Nucleus accumbens (tissue), 56 donors: ENCODE measurements at places on chromosomes 11 and 22.

DNA sequence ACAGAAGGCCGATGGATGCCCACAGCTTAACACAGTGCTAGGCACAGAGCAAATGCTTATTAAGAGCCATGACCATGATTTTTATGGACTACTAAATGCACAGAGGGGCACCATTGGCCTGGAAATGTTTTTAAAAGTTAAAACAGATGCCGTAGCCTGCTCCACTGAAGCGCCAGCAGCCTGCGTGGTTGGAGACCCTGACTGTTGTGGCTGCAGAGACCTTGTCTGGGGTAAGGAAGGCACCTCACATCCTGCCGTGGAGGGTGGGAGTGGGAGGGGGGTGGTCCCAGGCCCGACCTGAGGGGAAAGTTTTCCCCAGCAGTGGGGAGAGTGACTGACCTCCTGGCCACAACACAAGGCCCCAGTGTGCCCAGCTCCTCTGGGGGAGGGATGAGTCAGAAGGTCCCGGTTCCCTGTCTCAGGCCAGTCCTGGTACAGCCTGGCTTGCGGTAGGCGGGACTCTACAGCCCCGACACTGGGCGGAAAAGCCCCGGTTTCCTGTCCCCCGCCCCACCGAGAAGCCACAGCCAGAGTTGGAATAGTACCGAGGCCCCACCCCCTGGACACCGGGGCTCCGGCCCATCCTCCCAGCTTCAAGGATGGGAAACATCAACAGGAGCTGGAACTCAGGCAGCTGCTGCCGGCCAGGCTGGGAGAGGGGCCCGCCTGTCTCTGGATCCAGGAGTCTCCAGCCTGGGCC is 7.0 kb downstream of the CHST1 start:
- peak; percentile 44 for DNase-seq

- peak; percentile 51 for DNase-seq
Observed at GRCh38 chr11:63537293-63538101, 889 bp downstream of the PLAAT4 start.

DNA sequence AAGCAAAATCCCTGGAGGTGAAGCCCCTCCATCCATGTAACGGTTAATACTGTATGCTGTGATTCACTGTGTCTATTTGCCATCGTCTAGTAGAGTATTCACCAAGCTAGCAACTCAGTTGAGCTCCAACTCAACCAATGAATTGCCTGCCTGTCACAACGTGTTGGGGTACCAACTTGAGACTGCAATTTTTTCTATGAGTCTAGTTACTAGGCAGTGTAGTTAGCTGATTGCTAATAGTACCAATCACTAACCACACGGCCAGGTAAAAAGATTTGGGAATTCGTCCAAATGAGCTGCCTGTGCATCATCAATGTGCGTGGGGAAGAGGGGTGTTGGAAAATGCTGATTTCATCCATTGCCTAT is 1.0 kb upstream of the BTG4 start:
- no peak for DNase-seq

GRCh38 chr11:57428643-57429042 is 1.7 kb upstream of the SLC43A3 start:
- DNase-seq, result no peak

- no peak for DNase-seq
Observed at GRCh38 chr11:81098471-81098870, 1635.2 kb downstream of the FAM181B start.

GRCh38 chr11:3878258-3878584 is 22.8 kb downstream of the STIM1 start:
- DNase-seq, result no peak

GRCh38 chr11:78202733-78203167 is 14.0 kb downstream of the USP35 start:
- DNase-seq, result no peak

DNA sequence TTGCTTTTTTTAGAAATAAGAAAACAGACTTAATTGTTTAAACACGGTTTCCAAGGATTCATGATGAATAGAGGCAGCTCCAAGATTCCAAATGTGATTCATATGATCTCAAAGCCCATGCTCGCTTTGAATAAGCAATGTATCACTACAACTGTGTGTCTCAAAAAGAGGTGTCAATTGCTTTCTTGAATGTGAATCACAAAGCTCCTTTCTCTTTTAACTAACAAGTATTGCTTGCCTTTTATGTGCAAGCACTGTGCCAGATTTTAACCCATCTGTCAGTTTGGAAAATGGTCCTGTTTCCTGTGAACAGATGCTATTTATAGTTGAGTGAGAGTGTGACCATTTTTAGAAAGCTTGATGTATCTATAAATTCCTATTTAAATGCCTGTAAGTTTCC is 6.5 kb downstream of the OOSP1 start:
- DNase-seq, result no peak

- DNase-seq, result no peak
Observed at GRCh38 chr11:14248580-14248981, 110.4 kb downstream of the RRAS2 start.

GRCh38 chr11:45321669-45322068 is 35.5 kb upstream of the SYT13 start:
- no peak for DNase-seq

DNA sequence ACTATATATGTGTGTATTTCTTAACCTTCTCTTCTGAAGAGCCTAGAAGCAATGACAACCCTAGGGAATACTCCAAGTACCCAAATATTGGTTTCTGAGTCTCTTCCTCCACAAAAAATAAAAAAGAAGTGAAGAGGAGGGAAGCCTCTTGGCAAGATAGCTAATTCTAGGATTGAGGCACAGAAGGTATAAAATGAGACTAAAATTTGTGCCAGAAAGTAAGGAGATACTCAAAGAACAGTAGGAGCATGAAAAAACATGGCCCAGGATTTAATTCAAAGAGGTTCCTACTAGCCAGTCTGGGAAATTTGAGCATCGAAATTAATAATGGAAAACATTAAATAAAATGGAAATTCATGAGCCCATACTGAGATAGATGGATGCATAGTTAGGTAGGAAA is 112.1 kb downstream of the PAX6 start:
- DNase-seq, result no peak

DNA sequence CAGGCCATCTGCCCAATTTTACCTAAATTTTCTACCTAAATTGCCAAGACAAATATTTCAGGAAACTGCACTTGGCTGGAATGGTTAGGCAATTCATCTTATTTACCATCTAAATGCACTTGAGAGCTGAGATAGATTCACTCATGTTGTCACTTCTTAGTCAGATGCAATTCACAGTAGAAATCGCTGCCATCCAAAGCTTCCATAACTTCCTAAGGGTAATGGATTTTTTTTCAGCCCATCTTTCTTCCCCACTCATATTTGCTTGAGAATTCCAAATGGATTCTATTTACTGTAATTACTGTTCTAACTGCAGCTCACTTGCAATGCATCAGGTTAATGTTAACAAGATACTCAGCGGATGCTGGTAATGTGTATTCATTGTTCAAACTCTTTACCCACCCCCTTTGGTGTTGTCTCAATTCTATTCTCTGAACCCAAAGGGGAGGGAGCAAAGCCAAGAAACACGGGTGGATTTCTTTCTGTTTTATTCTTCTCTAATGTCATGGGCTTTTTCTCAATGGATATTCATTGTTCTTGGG is 96.0 kb downstream of the TENM4 start:
- DNase-seq, result no peak

DNA sequence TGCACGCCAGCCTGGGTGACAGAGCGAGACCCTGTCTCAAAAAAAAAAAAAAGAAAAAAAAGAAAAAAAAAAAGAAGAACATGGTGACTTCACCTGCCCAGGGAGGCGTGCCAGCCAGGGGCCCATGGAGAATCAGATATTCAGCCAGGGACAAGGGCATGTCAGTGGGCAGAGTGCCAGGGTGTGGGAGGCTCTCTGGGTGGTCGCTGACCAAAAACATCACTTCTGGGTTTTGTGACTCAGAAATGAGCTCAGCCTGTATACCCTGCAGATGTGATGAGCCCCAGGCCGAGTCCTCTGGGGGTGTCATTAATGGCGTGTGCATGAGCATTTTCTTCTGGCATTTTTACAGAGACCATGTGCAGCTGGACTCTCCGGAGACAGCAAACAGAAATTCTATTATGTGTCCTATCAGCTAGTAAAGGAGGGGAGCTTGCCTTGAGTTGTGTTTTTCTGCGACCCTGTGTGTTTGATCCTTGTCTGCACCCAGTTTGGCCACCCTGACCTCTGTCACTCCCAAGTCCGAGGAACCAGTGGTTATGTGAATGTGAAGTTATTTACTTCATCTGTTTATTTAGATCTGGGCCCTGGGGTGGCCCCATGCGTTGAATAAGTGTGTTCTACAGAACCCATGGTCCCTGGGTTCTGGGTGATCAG is 53.6 kb downstream of the BCR start:
- no peak for DNase-seq

GRCh38 chr11:118565051-118565450 is 680 bp downstream of the IFT46 start:
- DNase-seq, result no peak

- no peak for DNase-seq
Observed at GRCh38 chr11:30125456-30125855, 105.4 kb upstream of the FSHB start.

- DNase-seq, result no peak
Observed at GRCh38 chr11:2580571-2581001, 119.2 kb downstream of the KCNQ1OT1 start.

- DNase-seq, result no peak
Observed at GRCh38 chr22:30245985-30246813, at the start of gene LIF. Gene LIF (minus strand): TSS chr22:30246759. CDS start chr22:30246695, 64 bp downstream.

DNA sequence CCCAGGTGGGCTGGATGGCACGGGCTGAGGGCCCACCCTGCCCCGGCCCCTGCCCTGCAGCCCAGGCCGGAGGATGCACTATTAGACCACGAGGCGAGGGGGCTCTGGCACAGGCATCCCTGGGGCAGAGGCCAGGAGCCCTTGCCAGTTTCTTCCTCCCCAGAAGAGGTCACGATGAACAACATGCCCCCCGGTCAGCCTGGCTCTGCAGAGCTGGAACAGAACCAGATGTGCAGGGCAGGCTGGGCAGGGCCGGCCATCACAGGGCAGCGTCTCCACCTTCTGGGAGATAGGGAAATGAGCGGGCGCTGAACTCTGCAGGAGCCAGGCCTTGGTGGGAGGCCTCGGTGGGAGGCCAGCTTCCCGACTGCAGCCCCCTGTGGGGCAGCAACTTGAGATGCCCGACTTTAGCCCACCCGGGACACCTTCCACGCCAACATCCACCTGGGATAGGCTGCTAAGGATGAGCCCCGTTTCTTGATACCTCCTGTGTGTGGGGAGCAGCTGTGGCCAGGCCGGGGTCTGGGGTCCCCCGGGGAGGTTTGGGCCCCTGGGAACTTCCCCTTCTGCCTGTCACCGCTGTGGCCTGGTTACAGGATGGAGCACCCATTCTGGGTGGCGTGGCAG is 21.8 kb upstream of the GNB1L start:
- DNase-seq, result no peak

- DNase-seq, result no peak
Observed at GRCh38 chr22:43275545-43276317, 67.4 kb downstream of the SCUBE1 start.

DNA sequence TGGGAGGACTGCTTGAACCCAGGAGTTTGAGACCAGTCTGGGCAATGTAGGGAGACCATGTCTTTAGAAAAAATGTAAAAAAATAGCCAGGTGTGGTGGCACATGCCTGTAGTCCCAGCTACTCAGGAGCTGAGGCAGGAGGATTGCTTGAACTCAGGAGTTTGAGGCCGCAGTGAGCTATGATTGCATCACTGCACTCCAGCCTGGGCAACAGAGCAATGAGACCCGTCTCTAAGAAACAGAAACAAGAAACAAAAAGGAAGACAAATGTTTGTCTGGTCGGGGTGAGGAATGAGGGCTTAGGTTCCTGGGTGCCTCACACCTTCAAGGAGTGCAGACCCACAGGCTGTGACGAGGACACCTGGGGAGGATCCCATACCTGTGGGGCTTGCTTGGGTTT is 191.9 kb downstream of the CEP164 start:
- no peak for DNase-seq

- DNase-seq, result no peak
Observed at GRCh38 chr11:127859941-127860354, 727.4 kb downstream of the ETS1 start.

DNA sequence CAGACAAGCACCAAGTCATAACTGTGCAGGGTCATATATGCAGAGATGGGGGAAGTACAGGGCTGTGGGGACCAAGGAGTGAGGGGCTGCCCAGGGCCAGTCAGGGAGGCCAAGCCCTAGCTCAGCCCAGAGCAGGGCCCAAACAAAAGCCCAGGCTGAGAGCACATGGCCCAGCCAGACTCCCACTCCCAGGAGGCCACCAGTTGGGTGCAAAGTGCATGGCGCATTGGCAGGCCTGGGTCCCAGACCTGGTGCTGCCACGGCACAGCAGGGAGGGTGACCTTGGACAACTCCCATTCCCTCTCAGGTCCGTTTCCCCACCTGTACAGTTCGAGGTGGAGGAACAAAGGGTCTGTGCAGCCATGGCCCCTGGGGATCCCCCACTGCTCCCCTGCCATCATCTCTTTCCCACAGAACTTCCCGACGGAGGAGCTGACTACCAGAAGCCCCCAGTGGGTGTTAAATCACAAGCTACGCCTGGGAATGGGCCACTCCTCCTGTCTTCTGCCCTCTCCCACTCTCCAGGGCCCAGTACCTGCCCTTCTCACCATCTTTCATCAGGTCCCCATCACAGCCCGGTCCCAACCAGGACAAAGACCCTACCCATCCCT is 608 bp downstream of the NIPSNAP1 start:
- DNase-seq, result no peak

GRCh38 chr11:3220101-3220500 is 1.5 kb upstream of the MRGPRG start:
- DNase-seq, result no peak

DNA sequence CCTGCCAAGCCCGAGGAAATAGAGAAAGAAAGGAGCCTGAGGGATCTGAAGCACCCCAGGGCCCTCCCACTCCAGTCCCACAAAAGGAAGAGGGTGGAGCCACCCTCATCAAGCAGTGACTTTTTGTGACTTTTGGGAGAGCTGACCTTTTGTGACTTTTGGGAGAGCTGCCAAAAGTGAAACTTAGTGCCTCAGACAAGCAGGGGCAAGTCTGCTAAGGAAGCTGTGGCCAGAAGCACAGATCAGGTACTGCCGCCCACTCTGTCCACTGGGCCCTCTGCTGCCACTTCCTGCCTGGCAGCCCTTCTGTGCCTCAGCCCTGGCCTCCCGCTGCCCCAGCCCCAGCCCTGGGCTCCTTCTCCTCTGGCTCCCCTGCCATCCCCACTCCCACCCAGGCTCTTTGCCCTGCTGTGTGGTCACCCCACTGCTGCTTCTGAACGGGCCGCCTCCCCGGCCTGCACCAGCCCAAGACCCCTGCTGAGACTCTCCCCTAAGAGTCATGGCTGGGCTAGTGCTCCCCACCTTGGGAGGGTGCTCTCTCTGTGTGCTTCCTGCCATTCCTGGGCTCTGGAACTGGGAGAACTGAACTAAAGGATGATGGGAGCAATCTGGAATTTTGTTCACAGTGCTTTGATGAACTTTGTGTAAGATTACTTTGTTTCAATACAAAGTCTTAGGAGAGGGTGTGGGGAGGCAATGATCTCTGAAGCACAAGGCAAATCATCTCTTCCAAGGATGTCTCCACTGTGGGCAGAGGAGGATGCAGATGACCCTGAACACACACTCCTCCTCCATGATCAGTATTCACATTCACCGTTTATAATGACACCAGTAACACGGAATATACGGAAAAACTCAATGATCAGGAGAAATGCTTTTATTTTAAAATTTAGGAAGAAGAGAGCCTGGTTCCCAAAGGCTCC is at the start of gene APOBEC3H:
APOBEC3H (plus strand) TSS at position 147 of the 923 bp plus-strand sequence. CDS start 3,035 bp downstream, outside the sequence.
- DNase-seq, result no peak

GRCh38 chr11:93000511-93001476 is 31.3 kb downstream of the MTNR1B start:
- no peak for DNase-seq
